Airway epithelial cell (primary cell): ENCODE measurements at places on chromosomes 2 and 18. TPM values are rescaled to one million over a fixed set of nuclear protein-coding genes. Genes with fewer than 3 reads are reported as not detected.

The TCF23 gene
- not detected in 2 replicates for total RNA-seq

The VSNL1 gene
- 21.7 and 23.7 TPM in 2 replicates for total RNA-seq

The LCT gene
- total RNA-seq = not detected in 2 replicates

The EDAR gene
- 0.42 TPM in 2 replicates for total RNA-seq

The SATB2 gene
- 0.28 and 0.42 TPM in 2 replicates for total RNA-seq

The ANKRD36B gene
- total RNA-seq = 4.7 and 7.5 TPM in 2 replicates

The CCDC102B gene
- total RNA-seq = 0.92 and 3.6 TPM in 2 replicates

The CLEC4F gene
- total RNA-seq = not detected in 2 replicates

The ZSWIM2 gene
- total RNA-seq = not detected in 2 replicates

The ABCG8 gene
- not detected in 2 replicates for total RNA-seq

The KLHL29 gene
- 3.1 and 3.8 TPM in 2 replicates for total RNA-seq

The KCNJ3 gene
- not detected in 2 replicates for total RNA-seq

The UGT1A8 gene
- total RNA-seq = 0.37 and 0.56 TPM in 2 replicates

The TRAF3IP1 gene
- total RNA-seq = 7.6 and 12.2 TPM in 2 replicates

The RAD51AP2 gene
- total RNA-seq = 0.05 and 0.14 TPM in 2 replicates

The RFX8 gene
- total RNA-seq = 0.09 and 0.85 TPM in 2 replicates

The CIB4 gene
- not detected in 2 replicates for total RNA-seq

The SCN3A gene
- not detected in 2 replicates for total RNA-seq

The STPG4 gene
- not detected in 2 replicates for total RNA-seq

The CERS6 gene
- total RNA-seq = 34.8 and 41.7 TPM in 2 replicates

The DES gene
- not detected in 2 replicates for total RNA-seq

The LYG2 gene
- total RNA-seq = not detected in 2 replicates

The SP110 gene
- total RNA-seq = 10.1 and 12.2 TPM in 2 replicates

The THAP4 gene
- 62.3 and 74.3 TPM in 2 replicates for total RNA-seq

The INPP1 gene
- total RNA-seq = 9.0 and 16.4 TPM in 2 replicates

The C2orf81 gene
- total RNA-seq = 0.92 and 1.1 TPM in 2 replicates

The TRABD2A gene
- 0.28 and 1.7 TPM in 2 replicates for total RNA-seq

The MYCN gene
- 0.23 TPM in 1 of 2 replicates, not detected in the other for total RNA-seq

The ATP6V1C2 gene
- total RNA-seq = 0.09 and 0.42 TPM in 2 replicates

The GREB1 gene
- 0.07 TPM in 1 of 2 replicates, not detected in the other for total RNA-seq

The MITD1 gene
- 27.4 and 28.1 TPM in 2 replicates for total RNA-seq

The SLC9A4 gene
- not detected in 2 replicates for total RNA-seq

The MAP3K19 gene
- total RNA-seq = not detected in 2 replicates

The KDM3A gene
- total RNA-seq = 12.1 and 18.0 TPM in 2 replicates
